ENCODE measurements at places on chromosomes 5 and 9.

DNA sequence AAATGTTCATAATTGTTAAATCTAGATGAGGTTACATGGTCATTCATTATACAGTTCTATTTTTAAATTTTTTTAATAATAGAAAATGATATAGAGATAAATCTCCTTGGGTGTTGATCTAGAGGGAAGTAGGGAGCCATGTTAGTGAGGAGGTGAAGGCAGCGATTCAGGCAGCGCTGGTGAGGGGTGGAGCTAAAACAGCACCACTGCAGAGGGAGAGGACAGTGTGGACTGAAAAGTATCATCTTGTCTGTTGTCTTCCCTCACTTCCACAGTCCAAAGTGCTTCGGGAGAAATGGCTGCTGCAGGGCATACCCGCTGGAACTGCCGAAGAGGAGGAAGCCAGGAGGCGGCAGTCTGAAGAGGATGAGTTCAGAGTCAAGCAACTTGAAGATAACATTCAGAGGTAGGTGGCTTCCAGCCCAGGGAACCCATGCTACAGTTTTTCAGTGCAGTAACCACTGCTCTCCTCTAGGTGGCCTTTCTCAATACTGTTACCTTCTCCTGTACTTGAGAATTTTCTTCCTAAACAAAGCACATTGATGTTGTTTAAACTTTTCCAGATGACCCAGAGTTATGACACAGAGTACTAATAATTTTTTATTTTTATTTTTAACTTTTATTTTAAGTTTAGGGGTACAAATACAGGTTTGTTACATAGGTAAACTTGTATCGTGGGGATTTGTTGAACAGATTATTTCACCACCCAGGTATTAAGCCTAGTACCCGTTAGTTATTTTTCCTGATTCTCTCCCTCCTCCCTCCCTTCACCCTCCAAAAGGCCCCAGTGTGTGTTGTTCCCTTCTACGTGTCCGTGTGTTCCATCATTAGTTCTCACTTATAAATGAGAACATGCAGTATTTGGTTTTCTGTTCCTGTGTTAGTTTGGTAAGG, 100.5 kb downstream of the PALM2AKAP2 start:
- DNase-seq, result no peak

DNA sequence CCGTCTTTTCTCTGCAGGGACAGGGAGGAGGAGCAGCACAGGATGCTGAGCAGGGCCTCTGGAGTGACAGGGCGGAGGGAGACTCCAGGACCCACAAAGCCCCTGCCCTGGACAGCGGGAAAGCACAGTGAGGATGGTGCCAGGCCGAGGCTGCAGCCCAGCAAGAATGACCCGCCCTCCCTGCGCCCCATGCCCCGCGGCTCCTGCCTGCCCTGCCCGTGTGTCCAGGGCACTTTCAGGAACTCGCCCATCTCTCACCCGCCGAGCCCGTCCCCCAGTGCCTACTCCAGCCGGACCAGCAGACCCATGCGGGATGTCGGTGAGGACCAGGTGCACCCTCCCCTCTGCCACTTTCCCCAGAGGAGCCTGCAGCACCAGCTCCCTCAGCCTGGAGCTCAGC, 9.1 kb upstream of the EXOC3 start:
- no peak for DNase-seq

DNA sequence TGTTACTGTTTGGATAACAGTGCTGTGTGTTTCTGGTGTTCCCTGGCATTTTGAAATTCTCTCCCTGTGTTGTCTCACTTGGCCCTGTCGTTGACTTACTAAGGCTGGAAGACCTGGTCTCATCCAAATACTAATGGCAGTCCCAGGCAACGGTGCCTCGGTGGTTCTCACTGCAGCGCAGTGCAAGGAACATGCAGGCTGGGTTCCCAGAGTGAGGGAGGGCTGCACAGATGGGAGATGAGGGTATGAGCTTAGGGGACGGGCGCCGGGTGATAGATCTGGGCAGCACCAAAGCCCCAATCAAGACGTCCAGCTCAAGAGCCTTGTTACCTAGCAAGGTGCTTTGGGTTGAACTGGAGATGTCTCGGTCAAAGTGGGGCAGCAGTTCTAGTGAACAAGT, 11.0 kb downstream of the CCT5 start:
- DNase-seq, result no peak

- DNase-seq, result no peak
Observed at GRCh38 chr5:59744531-59744992, 149.0 kb downstream of the PDE4D start.

DNA sequence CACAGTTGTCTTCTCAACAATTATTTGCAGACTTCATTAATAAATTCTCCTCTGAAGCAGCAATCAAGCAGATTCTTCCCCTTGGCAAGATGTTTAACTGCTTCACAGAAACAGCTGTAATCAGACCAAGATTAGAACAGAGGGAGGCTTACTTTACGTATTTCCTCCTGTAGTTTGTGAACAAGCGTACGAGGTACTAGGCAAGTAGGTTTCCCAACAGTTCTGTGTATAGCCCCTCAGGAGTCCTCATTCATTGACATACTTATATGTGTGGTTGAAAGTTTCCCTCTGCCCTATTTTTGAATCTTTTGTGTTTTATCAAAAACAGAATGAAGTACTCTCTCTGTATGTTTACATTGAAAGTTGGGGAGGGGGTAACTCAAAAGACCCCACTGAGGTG, 128.0 kb downstream of the SPATA31D1 start:
- no peak for DNase-seq

DNA sequence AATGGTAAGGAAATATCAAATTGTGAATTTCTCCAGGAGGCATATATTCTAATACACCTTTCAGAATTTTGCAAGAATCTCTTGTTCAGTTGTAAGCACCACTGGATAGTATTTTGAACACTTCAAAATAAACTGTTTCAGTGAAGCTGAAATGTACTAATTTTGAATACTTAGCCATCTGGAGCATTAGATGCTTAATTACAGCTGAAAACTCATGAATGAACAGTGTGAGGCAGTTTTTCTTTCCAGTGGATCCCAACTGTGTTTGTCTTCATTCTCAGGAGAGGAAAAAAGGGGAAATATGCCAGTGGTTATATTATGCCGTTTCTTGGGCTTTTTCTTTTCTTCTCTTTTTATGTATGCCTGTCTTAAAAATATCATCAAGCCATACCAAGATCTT, 306.0 kb upstream of the SEMA6A start:
- no peak for DNase-seq

DNA sequence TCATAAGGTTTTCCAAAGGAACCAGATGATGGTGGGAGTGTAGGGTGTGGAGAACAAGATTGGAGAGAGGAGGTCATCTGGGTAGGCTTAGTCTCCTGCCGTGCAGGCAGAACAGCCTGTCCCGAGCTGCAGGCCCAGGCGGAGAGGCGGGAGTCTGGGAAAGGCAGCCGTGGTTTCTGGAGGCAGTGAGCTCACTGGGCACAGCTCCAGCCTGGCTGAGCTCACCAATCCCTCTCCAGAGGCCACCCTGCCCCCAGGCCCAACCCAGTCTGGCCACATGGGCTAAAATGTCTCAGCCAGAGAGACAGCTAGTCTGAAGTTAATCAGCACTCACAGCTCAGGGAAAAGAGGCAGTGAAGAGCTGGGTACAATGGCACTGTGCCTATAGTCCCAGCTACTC, 12.3 kb downstream of the P4HA2 start:
- DNase-seq, result no peak

GRCh38 chr9:83466351-83466750, 71.8 kb downstream of the FRMD3 start:
- no peak for DNase-seq

Measured in activated gamma-delta T cell treated with anti-CD3 and anti-CD28 coated beads, Interleukin-2, amount 50 U/mL, for 16 hours (primary cell).